ENCODE measurements at places on chromosomes 3 and 15.

GRCh38 chr3:55486101-55486856, 827 bp downstream of the WNT5A start:
- no peak for DNase-seq

GRCh38 chr15:60400944-60401343, 3.2 kb upstream of the ANXA2 start:
- no peak for DNase-seq

DNA sequence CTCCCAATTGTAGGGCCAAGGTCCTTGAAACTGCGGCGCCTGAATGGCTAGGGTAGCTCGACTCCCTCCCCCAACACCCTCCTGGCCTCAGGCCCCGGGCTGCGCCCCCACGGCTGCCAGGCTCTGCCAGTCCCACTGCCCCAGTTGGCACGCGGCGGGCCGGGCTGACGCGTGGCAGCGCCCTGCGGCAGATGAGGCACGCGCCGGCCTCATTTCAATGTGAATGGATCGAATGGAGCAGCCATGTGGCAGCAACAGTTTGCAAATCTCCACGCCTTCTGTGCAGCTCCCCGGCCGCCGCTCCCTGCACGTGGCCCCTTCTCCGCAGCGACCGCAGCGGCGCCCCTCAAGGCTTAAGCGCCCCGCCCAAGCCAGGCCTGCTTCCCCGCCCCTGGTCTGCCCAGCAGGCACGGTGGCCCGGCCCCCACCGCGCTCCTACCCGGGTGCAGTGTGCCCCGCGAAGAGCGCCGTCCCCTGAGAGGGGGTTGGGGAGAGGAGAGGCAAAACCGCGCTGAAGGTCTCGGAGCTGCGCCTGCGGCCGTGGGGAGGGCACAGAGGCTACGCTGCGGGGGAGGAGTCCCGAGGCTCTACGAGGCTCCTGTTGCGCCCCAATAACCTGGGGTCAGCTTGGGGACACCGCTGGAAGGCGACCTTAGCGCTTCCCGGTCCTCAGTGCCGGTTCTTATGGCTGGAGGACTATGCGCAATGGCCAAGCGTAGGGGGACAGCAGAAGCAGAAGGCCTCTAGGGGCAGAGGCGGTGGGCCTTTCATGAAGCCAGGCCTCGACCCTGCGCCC, 3.1 kb upstream of the DLL4 start:
- DNase-seq, result no peak

GRCh38 chr3:61981060-61981459, 392.3 kb downstream of the FEZF2 start:
- DNase-seq, result no peak

- DNase-seq, result no peak
These were observed 202.7 kb downstream of the EDEM1 start for GRCh38 chr3:5390221-5390620.

DNA sequence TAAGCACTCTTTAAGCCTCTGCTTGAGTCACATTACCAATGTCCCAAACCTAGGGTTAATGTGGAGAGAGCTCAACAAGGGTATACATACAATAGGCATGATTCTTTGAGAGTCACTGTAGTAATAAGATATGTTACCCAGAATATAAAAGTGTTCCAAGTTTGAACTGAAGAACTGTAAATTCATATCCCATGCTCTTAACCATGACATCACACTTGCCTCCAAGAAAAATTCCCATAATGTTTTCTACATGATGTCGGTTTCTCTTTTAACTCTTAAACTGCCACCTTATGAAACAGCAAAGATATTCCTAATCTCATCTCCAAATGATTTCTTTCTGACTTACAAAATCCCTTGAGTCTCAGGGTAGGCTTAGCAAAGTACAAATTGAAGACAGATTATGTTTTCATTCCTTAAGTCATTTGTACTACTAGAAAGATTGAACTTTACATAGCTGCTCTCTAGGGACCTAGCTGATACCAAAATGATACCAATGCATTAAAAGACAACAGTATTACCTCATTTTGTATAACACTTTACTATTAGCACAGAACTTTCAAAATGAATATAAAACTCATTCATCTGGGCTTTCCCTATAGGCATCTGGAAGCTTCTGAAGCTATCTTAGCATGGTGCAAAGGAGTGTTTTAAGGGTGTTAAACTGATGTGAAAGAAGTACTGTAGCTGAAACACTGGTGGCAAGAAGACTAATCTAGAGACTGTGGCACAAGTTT, 127.1 kb downstream of the KCNMB2 start:
- no peak for DNase-seq

DNA sequence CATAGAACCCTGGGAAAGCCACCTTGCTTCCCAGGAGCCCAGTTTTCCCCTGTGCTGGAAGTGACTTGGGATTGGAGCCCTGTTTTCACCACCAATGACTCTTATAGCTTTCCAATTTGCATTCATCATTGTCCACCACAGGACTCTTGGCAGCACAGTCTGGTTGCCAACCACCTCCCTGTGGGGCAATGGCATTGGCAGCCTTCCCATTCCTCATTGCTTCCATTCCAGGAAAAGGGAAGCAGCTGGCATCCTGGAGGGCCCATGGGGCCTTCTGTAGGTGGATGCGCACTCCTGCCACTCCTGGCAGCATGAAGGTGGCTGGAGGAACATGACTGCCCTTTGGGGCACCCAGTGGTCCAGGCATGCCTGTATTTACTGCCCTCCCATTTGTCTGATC, 57.7 kb downstream of the FEM1B start:
- no peak for DNase-seq

GRCh38 chr3:126521122-126521891, 2.6 kb upstream of the CHST13 start:
- DNase-seq, result no peak

DNA sequence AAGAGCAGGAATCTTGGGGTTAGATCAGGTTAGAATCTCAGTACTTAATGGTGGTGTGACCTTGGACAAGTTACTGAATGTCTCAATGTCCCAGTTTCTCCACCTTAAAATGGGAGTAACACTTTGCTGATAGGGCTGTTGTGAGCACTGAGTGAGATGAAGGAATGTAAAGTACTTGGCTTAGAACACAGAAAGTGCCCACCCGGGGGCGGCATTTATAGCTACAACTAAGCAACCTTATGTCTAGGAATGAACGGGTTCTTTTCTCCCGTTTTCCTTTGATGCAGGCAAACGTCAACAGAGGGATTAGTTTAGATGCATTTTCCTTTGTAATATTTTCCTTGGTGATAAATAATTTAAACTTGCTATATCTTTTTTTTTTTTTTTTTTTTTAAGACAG, 176.6 kb downstream of the USP13 start:
- no peak for DNase-seq

GRCh38 chr3:26718315-26718714, 95.7 kb downstream of the LRRC3B start:
- no peak for DNase-seq

GRCh38 chr3:52752045-52752660, 18.6 kb downstream of the NEK4 start:
- no peak for DNase-seq

GRCh38 chr3:13161771-13162535, 88.7 kb upstream of the IQSEC1 start:
- DNase-seq, result no peak

DNA sequence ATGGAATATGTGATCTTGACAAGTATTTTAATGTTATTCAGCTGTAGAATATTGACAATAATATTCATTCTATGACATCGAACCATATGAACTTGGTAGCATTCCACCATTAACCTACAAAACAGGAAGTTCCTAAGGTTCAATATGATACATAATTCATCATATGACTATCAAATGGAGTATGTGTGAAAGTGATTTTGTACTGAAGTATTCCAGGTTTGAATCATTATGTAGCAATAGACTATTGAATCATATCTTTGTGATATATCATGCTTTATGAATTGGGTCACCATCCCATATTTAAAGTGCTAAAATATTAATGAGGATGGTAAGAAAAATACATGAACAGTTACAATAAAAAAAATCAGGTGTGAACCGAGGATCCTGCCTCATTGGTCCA, 95.1 kb downstream of the TP63 start:
- no peak for DNase-seq

DNA sequence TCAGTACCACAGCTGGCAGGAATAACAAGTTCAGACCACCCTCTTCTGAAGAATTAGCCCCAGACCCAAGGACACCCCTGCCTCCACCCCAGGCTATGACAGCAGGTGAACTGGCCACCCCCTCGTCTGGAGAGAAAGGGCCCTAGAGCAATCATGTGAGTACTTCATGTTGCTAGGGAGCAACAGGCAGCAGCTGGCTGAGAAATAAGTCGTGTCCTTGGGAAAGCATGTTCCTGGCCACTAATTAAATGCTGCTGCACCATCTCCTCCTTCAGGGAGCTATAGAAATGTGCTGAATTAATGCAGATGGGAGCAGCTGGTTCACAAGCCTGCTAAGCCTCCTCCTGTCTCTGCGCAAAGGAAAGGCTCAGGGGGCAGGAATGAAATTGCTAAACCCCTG, 31.5 kb downstream of the MRPS11 start:
- no peak for DNase-seq

DNA sequence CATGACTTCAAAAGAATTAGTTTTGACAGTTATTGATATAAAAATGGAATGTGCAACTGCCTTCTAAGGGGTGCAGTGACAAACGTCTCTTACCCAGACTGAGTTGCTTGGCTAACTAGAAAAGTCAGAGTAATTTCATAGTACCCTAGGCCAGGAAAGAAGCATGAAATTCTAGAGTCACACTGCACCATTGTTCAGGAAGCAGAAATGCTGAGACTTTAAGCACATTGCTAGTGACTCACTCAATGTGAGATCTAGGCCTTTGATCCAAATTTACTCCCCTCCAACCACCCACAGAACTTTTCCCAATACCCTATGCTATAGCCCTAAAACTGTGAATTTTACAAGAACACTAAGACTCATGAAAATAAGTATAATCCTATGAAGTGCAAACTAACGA, 110.8 kb downstream of the DUT start:
- no peak for DNase-seq

DNA sequence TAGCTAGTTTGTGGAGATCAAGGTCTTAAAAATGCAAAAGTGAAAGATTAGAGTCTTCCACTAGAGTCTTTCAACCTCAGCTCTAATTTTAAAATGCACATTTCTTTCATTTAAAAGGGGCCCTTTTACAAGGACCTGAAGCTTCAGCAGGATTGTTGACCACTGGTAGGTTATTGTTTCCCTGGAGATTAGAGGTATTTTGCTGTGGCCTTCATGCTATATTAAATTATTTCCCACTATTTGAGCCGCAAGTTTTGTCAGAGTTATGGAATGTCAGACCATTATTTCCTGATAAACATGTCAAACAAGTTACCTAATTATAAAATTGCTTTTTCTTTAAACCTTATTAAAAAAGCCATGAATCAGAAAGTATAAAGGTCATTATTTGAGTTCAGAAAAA, 103.1 kb upstream of the CCNL1 start:
- no peak for DNase-seq

DNA sequence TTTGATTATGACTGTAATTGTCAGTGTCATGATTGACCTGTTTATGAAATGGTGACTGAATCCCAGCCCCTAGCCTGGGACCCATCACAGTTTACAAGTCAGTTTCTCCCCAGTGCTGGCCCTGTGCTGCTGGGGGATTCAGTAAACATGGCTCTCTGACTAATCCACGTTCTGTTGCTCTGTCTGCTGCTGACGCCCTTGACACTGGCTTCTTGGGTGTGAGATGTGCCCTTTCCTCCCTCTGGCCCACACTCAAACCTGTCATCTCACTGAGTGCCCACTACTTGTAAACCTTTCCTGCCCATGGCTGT, 84.2 kb downstream of the COL6A5 start:
- no peak for DNase-seq

- no peak for DNase-seq
These were observed 583 bp downstream of the EAF1 start for GRCh38 chr3:15427981-15428380.

GRCh38 chr15:20351448-20351971, 190.1 kb downstream of the GOLGA6L6 start:
- DNase-seq, result no peak

- DNase-seq, result no peak
These were observed 47.2 kb downstream of the DIPK2A start for GRCh38 chr3:144018776-144019175.

DNA sequence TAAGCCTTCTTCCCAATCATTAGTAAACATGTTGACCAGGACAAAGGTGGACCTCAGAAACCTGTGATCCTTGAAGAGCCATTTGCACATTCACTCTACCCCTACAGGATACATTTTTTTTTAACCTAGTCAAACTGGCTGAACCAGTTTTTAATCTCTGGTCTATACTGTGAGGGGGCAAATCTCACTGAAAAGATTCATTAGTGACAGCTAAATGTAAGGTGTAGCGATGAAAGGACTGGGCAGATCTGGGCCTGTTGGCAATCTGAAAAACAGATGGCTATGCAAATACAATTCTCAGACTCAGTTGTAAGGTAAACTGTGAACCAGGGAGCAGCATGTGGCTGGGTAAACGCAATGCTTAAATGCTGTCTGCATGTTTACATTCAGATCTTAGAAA, 75.6 kb upstream of the SNTN start:
- DNase-seq, result no peak

GRCh38 chr3:37693511-37694283, 168.0 kb upstream of the CTDSPL start:
- DNase-seq, result no peak
